ENCODE measurements at places on chromosomes 1 and 21.

GRCh38 chr1:196209983-196210382, 398.3 kb downstream of the KCNT2 start:
- DNase-seq: no peak

- no peak for DNase-seq
These were observed 351.9 kb downstream of the S1PR1 start for GRCh38 chr1:101588677-101589076.

DNA sequence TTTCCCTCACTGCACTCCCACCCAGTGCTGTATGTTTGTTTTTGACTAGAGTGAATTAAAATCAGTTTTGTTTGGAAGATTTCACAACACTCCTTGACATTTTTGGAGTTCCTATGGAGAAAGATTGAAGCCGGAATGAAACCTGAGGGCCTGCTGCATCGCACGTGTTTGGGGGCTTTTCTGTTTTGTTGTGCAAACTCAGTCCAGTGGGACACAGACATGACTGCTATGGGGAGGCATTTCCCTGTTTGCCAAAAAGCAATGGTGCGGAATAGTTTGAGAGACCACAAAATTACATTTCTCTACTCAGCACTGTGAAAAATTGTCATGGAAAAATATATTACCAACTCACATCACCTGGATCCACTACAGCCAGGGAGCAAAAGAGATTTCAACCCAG, 43.8 kb upstream of the KCNE2 start:
- DNase-seq: no peak

- no peak for DNase-seq
These were observed 27.8 kb upstream of the IFNAR2 start for GRCh38 chr21:33201956-33202355.

DNA sequence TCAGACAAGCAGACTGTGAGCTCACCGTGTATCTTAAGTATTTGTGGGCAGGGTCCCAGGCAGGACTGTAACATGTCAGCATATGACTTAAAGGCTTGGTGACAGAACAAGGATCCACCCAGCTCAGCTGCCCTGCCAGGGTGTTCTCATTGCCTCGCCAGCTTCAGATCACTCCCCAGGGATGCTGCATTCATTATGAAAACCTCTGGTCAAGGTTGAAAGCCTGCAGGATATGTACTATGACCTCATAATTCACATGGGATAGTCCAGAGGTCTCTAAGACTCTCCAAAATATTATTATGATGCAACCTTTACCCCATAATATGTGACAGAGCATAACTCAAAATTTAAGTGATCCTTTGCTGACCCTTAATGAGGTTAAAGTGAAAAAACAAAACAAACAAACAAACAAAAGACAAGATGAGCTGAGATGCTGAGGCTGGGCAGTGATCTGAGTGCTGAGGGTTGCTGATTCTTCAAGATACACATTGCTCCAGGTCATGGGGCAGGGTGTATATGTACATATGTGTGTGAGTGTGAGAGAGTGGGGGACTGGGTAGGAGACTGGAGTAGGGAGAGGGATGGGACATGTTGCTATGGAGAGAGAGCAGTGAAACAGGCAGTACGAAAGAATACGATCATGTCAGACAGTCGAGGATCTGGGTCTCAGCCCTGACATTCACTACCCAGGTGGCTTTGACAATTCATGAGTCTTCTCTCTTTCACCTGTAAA, 98.8 kb upstream of the DUSP10 start:
- no peak for DNase-seq

- no peak for DNase-seq
These were observed 625.8 kb upstream of the ADGRL2 start for GRCh38 chr1:81174811-81175476.

GRCh38 chr1:114033961-114034360, 54.7 kb downstream of the OLFML3 start:
- DNase-seq: no peak

DNA sequence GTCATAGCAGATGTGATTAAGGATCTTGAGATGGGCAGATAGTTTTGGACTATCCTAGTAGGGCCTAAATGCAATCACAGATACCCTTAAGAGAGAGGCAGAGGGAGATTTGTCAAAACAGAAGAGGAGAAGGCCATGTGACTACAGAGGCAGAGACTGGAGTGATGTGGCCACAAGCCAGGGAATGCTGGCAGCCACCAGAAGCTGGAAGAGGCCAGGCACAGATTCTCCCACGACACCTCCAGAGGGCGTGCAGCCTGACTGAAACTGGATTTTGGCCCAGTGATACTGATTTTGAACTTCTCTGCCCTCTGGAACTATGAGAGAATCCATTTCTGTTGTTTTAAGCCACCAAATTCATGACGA, 52.1 kb upstream of the EPS8L3 start:
- DNase-seq: no peak

- DNase-seq: no peak
These were observed 588.1 kb downstream of the DPYD start for GRCh38 chr1:97332716-97333115.

GRCh38 chr1:75708910-75709309, 15.6 kb upstream of the ACADM start:
- no peak for DNase-seq

DNA sequence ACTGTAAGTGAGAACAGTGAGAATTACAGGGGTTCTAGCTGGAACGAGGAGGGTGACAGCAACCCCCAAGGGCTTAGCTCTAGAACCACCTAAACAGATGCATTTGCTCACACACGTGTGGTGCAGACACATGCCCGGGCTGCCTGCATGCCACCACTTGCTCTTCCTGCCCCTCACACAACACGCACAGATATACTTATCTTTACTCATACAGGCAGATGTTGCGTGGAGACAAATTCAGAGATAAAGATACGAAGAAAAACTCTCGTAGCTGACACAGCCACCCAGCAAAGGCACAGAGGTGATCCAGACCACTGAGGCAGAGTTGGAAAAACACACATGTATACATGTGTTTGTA, 13.5 kb downstream of the VANGL1 start:
- no peak for DNase-seq

All from right forelimb (tissue), 1 donor.